ENCODE measurements at places on chromosomes 3 and 15. TPM values are rescaled to one million over a fixed set of nuclear protein-coding genes. Genes with fewer than 3 reads are reported as not detected.

The OR5K4 gene
- not detected for total RNA-seq

The GOLGA8A gene
- total RNA-seq, result 7.6 TPM

The LRRC34 gene
- total RNA-seq, result not detected

The DGKG gene
- 20.3 TPM for total RNA-seq

The NRROS gene
- total RNA-seq, result 7.1 TPM

The RASGRP1 gene
- 0.53 TPM for total RNA-seq

The LEKR1 gene
- not detected for total RNA-seq

The GABRG3 gene
- 0.13 TPM for total RNA-seq

The RARRES1 gene
- not detected for total RNA-seq

The HYKK gene
- total RNA-seq, result 0.57 TPM

The CFAP92 gene
- not detected for total RNA-seq

The NUTM1 gene
- total RNA-seq, result not detected

The FAM81A gene
- total RNA-seq, result 5.0 TPM

The CCDC66 gene
- 8.1 TPM for total RNA-seq

The ATG3 gene
- total RNA-seq, result 147 TPM

The CCK gene
- not detected for total RNA-seq

The SHC4 gene
- total RNA-seq, result 1.0 TPM

The FBXW12 gene
- not detected for total RNA-seq

The CGNL1 gene
- total RNA-seq, result 2.3 TPM

The AGBL1 gene
- not detected for total RNA-seq

The PIERCE2 gene
- 1.00 TPM for total RNA-seq

The DNAH12 gene
- not detected for total RNA-seq

The MED12L gene
- total RNA-seq, result 2.0 TPM

The PLSCR2 gene
- total RNA-seq, result not detected

The PLCB2 gene
- 0.16 TPM for total RNA-seq

The DNASE1L3 gene
- not detected for total RNA-seq

The PTH1R gene
- 2.6 TPM for total RNA-seq

The CALML4 gene
- total RNA-seq, result 1.6 TPM

The EBLN2 gene
- 1.6 TPM for total RNA-seq

The DTWD1 gene
- total RNA-seq, result 31.5 TPM

The SCAMP5 gene
- 1.8 TPM for total RNA-seq
